ENCODE measurements at places on chromosomes 16 and 17.

- peak; percentile 82 for DNase-seq
These were observed 10.1 kb upstream of the ZFPM1 start for GRCh38 chr16:88442727-88443576.

DNA sequence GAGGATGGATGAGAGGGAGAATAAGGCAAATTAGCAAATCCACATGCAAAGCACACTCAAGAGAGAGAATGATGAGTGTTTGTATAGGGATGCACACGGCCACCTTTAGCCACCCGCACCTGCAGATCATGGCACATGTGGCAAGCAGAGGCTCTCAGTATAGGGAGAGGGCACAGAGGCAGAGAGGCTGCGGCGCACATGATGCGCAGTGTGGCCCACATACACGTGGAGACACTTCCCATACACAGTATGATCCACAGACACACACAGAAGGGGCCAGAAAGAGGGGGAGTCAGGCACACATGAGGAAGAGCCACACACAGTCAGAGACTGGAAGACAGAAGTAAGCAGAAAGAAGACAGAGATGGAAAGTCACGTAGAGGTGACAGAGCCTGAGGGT is 6.5 kb upstream of the CHD3 start:
- no peak for DNase-seq

GRCh38 chr16:2183671-2184070 is 12.7 kb downstream of the CASKIN1 start:
- no peak for DNase-seq

- no peak for DNase-seq
These were observed 29.8 kb downstream of the CCR7 start for GRCh38 chr17:40535438-40535837.

- peak; percentile 47 for DNase-seq
These were observed 7.5 kb upstream of the TMEM170A start for GRCh38 chr16:75471723-75472633.

- no peak for DNase-seq
These were observed 62.4 kb upstream of the PMFBP1 start for GRCh38 chr16:72234387-72234786.

GRCh38 chr16:54633943-54634362 is 296.7 kb upstream of the IRX5 start:
- DNase-seq = no peak

DNA sequence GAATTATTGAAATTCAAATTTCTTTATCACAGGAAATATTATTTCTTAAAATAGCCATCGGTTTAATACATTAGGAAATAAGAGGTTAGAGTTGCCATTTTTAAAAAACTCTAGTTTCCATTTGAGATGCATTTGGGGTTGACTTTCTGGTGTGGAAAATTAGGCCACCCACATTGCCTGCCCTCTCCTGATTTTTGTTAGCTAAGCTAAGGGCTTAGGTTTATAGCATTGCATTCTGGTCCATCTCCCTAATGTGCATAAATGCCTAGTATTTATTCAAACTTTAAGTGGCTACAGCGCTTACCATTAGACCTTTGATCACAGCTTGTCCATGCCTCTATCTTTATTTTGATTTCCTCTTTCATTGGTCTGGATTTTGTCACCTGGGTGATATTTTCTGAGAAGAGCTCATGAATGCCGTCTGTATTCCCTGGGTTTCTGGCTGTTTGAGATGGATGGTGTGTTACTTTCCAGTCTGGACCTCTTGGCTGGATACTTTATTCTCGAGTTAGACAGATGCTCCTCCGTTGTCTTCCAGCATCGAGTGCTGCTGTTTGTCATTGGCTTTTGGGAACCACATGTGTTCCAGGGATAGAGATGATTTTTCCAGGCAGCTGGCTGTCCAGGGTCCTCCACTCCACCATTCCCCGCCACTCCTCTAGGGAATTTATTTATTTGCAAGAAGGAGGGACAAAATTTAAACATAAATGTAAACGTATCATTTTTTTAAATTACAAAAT is 120.3 kb downstream of the KATNIP start:
- no peak for DNase-seq

GRCh38 chr17:40056379-40057015 is 2.3 kb upstream of the MED24 start:
- DNase-seq = no peak

DNA sequence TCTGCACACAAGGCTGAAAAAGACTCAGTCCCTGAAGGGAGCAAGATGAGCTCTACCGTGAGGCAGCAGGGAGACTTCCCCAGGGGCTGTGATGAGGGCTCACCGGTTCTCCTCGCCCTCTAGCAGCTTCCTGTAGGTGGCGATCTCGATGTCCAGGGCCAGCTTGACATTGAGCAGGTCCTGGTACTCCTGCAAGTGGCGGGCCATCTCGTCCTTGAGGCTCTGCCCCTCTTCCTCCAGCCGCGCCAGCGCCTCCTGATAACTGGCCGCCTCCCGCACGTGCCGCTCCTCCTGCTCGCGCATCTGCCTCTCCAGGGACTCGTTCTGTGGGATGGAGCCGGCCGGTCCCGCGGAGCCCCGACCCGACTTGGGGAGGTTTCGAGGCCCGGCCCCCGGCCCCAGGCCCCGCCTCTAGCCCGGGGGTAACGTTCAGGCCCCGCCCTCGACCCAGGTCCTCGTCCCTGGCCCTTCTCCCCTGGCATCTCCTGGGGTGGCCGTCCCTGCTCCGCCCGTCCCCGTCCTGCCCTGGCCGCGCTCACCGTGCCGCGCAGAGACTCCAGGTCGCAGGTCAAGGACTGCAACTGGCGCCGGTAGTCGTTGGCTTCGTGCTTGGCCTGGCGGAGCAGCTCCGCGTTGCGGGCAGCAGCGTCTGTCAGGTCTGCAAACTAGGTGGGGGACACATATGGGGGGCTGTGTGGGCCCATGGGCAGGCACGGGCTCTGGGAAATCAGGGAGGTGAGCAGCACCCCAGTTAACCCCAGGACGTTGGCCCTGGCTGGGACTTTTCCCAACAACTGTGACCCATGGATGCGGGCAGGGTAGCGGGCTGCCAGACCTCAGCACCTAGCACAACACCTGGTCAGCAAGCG is 3.9 kb downstream of the GFAP start:
- peak; percentile 57 for DNase-seq

DNA sequence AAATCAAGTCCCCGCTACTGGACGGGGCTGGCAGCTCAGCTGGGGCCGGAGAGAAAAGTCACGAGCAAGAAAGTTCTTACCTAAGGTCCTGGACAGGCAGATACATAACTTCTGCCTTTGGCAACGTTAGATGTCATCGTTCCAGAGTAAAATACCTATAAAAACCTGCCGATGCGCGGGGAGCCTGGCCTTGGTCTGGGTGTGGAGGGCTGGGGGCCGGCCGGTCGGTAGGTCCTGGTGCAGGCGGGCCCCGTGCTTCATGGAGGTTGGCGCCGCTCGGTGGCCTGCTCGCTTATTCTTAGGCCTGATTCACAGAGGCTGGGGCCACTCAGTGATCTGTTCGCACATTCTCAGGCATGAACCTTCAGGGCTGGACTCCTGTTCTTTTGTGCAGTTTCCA is 33.7 kb upstream of the ZNF750 start:
- no peak for DNase-seq

GRCh38 chr16:48350736-48351135 is 34.5 kb downstream of the SIAH1 start:
- DNase-seq = no peak

GRCh38 chr17:32141258-32141657 is 1.0 kb upstream of the RHOT1 start:
- DNase-seq = no peak

DNA sequence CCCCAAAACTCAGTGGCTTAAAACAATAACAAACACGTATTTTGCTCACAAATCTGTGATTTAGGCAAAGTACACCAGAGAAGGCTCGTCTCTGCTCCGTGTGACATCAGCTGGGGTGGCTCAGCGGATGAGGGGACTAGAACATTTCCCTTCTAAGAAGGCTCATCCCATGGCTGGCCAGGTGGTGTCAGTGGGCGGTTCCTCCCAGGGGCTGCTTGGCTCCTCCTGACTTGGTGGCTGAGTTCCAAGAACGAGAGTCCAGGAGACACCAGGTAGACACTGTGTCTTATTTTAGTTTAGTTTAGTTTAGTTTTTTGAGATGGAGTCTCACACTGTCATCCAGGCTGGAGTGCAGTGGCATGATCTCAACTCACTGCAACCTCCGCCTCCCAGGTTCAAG is 5.6 kb upstream of the CHMP6 start:
- no peak for DNase-seq

- DNase-seq = no peak
These were observed 3.7 kb downstream of the SETD6 start for GRCh38 chr16:58518980-58519368.

GRCh38 chr16:64751906-64752305 is 370.0 kb downstream of the CDH11 start:
- DNase-seq = no peak
